ENCODE measurements at places on chromosomes 2 and 18. TPM values are rescaled to one million over a fixed set of nuclear protein-coding genes. Genes with fewer than 3 reads are reported as not detected.
A peak's percentile ranks its signal among the peaks of the same experiment; 100 is the strongest.

DNA sequence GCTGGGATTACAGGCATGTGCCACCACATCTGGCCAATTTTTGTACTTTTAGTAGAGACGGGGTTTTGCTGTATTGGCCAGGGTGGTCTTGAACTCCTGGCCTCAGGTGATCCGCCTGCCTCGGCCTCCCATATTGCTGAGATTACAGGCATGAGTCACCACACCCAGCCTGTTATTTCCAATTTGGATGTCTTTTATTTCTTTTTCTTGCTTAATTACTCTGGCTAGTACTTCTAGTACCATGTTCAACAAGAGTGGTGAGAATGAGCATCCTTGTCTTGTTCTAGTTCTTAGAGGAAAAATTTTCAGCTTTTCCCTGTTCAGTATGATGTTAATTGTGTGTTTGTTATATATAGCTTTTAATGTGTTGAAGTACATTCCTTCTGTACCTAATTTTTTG is 23.4 kb downstream of the CCDC138 start:
- DNase-seq = no peak

DNA sequence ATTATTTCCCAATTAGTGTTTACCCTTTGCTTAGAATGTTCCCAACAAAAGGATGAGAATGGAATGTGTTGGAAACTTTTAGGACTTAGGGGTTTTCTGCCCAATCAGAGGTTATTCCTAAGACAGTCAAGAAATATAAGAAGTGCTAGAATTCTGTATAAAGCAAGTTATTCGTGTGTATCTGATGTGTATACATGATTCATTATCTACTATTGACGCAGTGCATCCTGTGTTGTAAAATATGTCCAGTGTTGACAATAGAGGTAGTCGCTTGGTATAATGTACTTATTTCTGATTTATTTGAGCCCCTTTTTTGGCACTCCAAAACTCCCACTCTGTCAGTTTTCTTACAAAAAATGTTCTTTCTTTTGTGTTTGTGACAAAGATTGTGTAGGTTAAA is 881 bp downstream of the PIKFYVE start:
- DNase-seq = no peak

DNA sequence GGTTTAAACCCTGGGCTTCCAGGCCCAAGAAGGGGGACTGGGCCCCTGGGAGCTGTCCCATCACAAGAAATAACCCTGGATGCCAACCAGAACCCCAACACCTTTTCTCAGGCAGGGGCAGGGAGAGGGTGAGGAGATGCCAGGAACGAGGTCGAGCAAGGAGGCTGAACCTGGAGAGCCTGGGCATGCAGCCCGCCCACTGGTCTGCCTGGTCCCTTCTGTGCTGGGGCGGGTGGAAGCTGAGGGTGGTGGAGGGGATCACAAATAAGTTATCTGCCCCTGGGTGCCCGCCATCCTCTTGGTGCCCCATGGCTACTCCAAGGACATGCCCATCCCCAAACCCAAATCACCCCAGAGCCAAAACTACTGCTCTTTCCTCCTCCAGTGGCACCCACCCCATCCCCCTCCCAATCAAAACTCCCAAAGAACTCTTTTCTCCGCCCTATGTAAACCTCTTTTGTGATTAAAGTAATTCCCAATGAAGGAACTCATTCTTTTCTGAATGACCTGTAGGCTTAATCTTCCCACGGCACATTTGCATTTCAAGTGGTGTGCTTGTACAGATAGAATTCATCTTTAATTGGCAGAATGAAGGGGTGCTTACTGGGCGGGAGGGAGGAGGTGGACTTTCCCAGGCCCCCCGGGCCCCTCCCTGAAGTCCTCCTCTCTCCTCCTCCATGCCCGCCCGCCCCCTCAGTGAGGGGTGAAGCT is 47.9 kb downstream of the EFR3B start:
- DNase-seq = no peak

GRCh38 chr2:44566059-44566458 is 204.3 kb downstream of the CAMKMT start:
- no peak for DNase-seq

DNA sequence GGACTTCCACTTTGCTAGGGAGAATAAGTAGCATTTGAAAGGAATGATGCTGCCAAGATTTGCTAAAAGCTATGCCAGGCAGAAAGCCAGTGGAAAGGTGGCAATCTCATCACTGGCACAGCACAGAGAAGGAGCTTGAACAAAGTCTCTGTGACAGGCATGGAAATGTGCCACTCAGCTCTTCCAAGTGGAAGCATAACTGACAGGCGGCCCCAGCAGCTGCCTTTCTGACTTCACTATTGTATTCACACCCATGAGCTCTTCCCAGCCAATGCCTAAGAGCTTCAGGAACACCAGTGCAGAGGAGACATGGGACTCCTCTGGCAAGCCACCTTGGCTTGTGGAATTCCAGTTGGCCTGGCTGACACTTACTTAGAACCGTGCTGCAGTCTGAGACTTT is 134.6 kb upstream of the REG3G start:
- DNase-seq = no peak

DNA sequence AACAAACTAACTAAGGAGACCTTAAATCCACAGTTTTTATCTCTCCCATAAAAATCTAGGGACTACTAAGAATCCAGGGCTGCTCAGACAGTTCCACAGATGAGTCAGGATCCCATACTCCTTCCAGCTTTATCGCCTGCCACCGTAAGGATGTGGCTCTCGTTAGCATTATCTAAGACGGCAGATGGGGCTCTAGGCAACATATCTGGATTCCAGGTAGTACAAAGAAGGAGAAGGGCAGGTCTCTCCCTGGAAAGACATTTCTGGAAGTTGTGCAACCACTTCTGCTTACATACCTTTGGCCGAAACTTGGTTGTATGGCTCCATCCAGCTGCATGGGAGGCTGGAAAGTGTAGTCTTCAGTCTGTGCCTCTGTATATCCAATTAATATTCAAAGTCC is 149.4 kb downstream of the SP3 start:
- DNase-seq = no peak

DNA sequence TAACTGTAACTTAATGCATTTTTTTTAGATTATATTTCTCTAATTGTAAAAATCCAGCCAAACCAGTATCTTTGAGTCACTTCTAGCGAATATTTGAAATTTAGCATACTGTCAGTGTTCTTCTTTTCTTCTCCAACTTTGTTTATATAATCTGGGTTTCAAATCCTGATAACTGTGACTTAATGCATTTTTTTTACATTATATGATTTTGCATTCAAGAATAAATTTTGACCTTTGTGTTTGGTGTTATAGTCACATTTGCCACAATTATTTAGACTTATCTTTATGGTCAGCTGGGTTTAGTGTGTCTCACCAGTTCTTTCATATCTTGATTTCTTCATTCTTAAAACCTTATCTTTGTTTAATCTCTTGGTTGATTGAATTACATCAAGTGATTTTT is 345.7 kb downstream of the SLC4A3 start:
- DNase-seq = no peak

DNA sequence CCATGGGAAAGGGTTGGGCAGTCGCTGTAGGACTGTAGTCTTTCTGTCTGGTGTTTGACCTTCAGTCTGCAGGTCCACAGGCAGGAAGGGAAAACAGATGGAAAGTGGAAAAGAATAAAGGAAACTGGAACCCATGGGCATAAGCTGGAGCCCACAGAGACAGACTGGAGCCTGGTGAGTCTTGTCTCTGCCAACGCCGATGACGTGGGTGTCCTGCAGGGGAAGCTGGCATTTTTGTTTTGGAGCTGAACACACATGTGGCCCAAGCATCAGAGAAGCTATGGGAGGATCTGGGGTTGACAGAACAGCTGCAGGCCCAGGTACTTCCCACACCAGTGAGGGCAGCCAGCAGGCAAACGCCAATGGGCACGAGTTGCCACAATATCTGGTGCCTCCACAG is 28.2 kb upstream of the SOCS6 start:
- no peak for DNase-seq

DNA sequence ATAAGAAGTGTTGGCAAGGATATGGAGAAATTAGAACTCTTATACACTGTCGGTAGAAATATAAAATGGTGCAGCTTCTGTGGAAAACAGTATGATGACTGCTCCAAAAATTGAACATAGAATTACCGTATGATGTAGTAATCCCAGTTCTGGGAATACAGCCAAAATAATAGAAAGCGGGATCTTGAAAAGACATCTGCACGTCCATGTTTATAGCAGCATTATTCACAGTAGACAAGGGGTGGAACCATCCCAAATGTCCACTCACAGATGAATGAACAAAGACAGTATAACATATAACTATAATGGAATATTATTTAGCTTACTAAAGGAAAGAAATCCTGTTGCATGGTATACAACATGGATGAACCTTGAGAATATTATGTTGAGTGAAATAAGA is 257.7 kb downstream of the TDRD15 start:
- no peak for DNase-seq

DNA sequence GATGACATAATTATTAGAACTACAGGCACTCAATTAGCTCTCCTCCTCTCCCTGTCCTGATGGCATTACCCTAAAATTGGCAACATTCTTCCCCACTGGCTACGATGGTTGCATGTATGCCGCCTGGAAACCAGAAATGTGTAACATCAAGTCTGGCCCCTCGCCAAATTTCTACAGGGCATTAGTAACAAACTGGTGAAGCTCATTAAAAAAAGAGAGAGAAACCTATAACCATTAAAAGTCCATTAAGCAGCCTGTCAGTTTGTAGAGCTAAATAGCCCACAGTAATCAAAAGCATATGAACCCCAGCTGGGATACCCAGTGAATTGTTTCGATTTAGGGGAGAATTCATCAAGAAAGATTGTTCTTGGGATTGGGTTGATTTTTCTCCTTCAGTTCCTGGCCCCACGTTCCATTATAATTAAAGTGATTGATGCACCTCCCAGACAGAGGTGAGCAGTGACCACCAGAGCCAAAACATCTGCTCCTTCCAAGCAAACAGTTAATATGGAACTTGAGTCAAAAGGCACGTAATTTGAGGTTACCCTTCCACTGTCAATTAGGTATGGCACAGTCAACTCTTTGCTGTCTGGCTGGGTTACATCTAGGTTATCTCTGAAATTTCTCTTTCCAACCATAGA is 208.6 kb downstream of the C1D start:
- peak; percentile 66 for DNase-seq

DNA sequence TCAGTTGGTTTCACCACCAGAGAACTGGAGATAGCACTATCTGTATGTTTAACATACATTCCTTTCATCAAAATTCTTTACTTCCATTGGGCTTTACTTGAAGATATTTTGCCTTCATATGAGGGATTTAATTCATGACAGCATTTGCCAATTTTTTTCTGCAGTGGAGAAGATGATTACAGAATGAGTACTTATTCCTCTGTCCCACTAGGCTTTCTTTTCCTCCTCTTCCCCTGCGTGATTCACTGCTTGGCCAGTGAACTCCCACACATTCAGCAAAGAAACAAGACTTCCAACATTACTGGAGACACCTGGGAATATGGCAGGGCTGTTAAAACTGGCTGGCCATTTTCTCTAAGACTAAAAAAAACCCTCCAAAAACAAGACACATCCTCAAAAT is 425.8 kb upstream of the KCNH7 start:
- DNase-seq = no peak

DES gene
- polyA plus RNA-seq = 5.9 TPM

ASB3 gene
- 36.5 TPM for polyA plus RNA-seq

NEURL3 gene
- 4.1 TPM for polyA plus RNA-seq

CDKL4 gene
- polyA plus RNA-seq = 1.2 TPM
